ENCODE measurements at places on chromosomes 1 and 21. TPM values are rescaled to one million over a fixed set of nuclear protein-coding genes. Genes with fewer than 3 reads are reported as not detected.
A peak's percentile ranks its signal among the peaks of the same experiment; 100 is the strongest.

SLC2A1 gene
- total RNA-seq = 413 TPM

TACSTD2 gene
- total RNA-seq = 129 TPM

IBA57 gene
- 2.6 TPM for total RNA-seq

PAQR6 gene
- not detected for total RNA-seq

FAM177B gene
- total RNA-seq = not detected

TIE1 gene
- total RNA-seq = 0.94 TPM

SPRR1B gene
- not detected for total RNA-seq

BSND gene
- 0.45 TPM for total RNA-seq

NOL9 gene
- 22.9 TPM for total RNA-seq

PLA2G2C gene
- not detected for total RNA-seq

HRNR gene
- under 0.01 TPM for total RNA-seq

DMBX1 gene
- total RNA-seq = not detected

KLF17 gene
- not detected for total RNA-seq

IL10RB gene
- total RNA-seq = 36.1 TPM

C4BPB gene
- total RNA-seq = not detected

DNA sequence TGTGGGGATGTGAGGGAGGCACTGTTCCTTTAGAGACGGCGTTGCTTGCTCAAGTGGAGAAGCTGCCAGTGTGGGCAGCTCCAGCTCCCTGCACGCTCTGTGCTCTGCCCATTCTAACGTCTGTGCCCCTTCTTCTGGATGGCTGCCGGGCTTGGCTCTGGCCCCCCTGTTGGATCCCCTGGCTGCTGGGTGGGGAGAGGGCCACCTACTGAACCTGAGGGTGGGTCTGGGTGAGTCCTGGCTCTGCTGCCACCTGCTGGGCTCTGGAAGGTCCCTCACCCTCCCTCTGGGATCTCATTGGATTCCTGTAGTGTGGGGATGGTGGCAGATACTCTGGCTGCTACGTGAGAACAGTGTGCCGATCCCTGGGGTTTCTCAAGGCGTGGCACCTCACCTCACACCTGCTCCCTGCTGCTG lies 5.0 kb downstream of the PFKL start:
- DNase-seq = peak; percentile 29

- DNase-seq = peak; percentile 59
Observed at GRCh38 chr1:27097484-27097917, 57.4 kb downstream of the SLC9A1 start.

GRCh38 chr21:22609802-22610201 lies 1611.6 kb downstream of the NCAM2 start:
- no peak for DNase-seq

DNA sequence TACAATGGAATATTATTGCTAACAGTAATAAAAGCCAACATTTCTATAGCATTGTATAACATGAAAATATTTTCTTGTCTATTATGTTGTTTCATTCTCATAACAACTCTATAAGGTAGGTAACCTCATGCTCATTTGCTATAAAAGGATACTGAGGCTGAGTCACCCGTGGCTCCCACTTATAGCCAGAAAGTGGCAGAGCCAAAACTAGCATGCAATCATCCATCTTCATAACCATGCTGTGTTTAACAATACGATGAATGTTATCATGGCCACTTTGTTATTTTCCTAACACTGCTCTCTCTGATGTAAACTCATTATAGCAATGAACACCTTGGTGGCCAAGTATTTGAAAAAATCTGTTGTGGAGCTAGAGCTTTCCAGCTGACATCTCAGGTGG lies 80.8 kb upstream of the JUN start:
- no peak for DNase-seq

- no peak for DNase-seq
Observed at GRCh38 chr1:83794384-83794783, 204.5 kb downstream of the TTLL7 start.

DNA sequence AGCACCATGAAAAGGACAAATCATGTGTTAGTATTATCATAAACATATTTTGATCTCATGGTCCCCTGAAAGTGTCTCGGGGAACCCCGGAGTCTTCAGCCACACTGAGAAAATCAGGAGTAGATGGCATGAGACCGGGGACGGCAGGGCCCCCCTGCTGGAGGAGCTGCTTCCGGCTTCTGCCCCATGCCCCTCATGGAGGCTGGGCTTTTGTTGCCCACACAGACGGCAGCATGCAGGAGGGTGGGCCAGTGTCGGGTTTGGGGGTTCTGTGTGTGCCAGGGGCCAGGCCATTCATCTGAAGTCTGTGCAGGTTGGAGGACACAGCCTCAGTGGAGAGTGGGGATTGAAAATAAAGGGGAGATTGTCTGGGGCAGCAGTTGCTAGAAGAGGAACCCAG lies 75.1 kb upstream of the CD34 start:
- no peak for DNase-seq

DNA sequence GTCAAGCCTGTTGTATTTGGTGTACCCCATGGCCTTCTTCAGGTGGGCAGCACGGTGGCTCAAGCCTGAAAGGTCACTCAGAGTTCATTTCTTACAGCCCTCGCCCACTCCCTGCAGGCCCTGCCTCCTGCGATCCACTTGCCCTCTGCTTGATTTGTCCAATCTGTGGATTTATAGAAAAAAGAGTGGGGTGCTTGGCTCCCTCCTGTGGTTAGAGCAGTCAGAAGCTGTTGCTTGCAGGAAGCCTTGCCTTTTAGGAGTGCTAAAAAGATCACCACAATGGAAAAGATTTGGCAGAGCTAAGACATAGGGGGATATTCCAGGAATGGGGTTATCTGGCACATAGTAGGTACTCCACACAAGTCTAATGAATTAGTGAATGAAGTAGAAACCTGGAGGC lies 108.0 kb upstream of the TRABD2B start:
- DNase-seq = peak; percentile 68

GRCh38 chr1:188295157-188295556 lies 1466.4 kb downstream of the PLA2G4A start:
- DNase-seq = peak; percentile 84

- DNase-seq = peak; percentile 14
Observed at GRCh38 chr1:81978945-81979344, 178.2 kb downstream of the ADGRL2 start.

DNA sequence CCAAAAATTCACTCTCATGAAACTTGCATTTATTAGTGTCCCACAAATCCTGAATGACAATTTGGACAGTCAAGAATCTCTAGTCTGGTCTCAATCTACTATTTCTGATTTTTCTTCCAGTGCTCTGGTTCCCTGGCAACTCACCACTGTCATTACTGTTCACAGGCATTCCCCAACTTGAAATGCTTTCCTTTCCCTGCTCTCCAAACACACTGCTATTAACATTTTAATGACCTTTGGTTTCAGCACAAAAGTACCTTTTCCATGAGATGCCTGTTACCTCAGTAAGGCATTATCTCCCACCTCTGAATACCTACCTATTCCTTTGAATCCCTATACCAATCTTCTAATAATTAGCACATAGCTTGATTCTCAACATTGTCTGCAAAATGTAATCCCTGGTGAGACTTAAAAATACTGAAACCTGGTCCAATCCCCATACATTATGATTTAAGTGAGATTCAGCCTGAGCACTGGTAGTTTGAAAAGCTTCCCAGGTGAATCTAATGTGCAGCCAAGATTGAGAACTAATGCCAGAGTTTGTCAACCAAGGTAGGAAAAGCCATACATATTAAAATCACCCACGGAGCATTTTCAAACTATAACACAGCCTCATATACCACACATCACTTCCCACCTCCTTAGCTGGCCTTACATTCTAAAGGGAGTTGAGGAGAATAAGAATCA lies 11.7 kb upstream of the ANGPTL3 start:
- DNase-seq = peak; percentile 4

DNA sequence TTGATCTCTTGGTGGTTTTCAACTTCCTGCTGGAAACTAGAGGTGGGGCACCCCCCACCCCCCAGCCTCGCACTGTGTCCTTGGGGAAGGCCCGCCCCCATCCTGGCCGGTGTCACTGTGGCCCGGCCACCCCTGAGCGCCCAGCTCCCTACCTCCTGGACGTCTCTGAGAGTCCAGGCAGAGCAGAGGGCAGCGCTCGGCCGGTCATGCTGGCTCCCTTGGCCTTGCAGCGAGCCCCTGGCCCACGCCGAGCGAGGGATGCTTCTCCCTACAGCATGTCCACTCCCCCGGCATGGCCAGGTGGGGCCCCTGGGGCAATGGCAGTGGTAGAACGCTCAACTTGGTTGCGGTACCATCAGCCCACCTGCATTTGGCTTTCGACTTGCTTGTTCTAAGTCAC lies 28.7 kb upstream of the TRAPPC10 start:
- DNase-seq = no peak

GRCh38 chr1:151831605-151832004 lies at the start of gene RORC:
TSS of gene RORC (minus strand) at chr1:151831802. CDS start at chr1:151831764, 38 bp downstream.
- DNase-seq = no peak

GRCh38 chr1:84598846-84599741 lies 24.9 kb upstream of the CTBS start:
- peak; percentile 49 for DNase-seq

GRCh38 chr1:111624382-111624781 lies 4.8 kb downstream of the RAP1A start:
- DNase-seq = no peak

DNA sequence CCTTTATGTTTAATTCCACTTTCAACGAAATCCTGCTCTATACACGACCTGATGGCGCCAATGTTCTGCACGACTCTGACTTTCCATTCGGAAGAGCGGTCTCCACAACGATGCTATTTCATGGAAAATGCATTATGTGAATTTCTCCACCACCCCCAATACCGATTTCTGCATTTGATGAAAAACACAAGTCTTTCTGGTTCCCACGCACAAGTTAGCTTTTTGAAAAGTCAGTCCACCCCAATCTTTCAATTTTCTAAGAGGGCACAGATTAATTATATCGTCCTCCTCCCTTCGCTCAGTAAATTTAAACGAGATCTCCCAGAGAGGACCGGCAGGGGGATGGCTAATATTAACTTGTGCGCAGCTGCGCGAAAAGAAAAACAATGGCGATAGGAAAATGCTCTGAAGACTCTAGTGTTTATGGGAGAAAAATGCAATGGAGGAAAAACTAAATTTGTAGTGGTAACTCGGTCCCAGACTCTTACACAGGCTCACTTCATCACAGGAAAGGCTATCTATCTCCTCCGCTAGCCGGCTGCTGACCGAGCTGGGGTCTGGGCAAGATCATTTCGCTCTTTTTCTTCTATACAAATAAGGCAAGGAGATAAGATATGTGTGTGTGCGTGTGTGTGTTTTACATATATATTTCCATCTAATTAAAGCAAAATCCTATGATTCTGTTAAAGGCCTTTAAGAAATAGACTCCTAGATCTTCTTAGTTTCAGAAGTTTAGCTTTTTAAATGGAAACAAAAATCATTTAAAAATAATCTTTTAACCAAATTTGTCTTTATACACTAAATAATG lies 1.2 kb upstream of the LHX8 start:
- no peak for DNase-seq

GRCh38 chr1:223393275-223394214 lies at the start of gene CCDC185:
TSS of gene CCDC185 (plus strand) at chr1:223393415. CDS start at chr1:223393476, 61 bp downstream.
- DNase-seq = no peak

- DNase-seq = no peak
Observed at GRCh38 chr1:21307663-21308305, 17.5 kb upstream of the ECE1 start.

DNA sequence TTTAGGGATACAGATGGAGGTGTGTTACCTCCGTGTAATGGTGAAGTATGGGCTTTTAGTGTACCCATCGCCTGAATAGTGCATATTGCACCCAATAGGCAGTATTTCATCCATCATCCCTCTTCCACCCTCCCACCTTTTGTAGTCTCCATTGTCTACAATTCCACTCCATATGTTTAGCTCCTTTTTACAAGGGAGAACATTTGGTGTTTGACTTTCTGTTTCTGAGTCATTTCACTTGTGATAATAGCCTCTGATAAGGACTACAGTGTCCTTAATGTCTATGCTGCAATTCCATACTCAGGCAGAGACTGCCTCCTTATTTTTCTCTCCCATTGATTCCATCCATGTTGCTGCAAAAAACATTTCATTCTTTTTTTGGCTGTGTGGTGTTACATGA lies 48.7 kb downstream of the OVGP1 start:
- no peak for DNase-seq

GRCh38 chr1:10651389-10651766 lies 145.1 kb downstream of the CASZ1 start:
- no peak for DNase-seq

- no peak for DNase-seq
Observed at GRCh38 chr1:187588917-187589316, 760.2 kb downstream of the PLA2G4A start.

DNA sequence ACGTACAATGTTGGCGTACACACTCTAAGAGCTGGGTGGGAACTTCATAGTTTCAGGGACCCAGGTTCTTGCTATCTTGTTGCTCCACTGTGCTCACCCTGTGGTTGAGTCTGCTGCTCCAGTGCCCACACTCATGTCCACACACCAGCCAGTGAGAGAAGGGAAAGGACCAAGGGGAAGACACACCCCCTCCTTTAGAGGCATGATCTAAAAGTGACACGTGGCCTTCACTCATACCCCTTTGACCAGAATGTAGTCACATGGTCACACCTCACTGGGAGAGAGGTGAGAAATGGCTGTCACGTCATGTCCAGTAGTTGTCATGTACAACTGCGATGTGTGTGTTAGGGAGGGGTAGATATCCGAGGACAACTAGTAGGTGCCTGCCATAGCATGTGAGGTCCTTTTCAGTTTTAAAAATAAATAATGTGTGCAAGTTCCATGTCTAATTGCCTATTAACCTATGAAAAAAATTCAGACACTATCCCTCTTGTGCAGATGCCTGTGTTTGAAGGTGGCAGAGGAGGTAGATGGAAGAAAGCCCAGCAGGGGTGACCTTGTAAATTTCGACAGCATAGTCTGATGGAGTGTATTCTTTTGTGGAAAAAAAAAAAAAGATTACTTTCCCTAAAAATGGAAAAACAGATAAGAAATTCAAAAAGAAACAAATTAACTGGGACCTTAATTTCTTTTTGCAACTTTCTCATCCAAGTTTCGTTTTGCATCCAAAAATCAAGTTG lies 149.6 kb downstream of the C1orf21 start:
- no peak for DNase-seq

DNA sequence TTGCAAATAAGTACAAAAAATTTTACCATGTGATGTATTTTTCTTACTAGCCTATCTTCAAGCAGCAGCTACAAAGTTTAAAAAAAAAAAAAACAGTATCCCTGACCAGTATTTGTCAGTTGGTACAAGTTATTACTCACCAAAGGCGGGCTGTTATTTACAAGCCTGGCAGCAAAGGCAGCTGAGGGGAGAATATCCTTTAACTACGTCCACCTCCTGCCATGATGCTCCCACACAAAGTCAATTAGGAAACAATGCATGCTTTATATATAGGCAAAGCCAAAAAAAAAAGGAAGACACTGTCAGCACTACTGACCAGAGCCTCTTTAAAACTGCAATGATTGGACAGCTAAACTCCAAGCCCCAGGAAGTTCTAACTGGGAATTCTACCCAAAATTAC lies 13.7 kb downstream of the PSMA5 start:
- DNase-seq = no peak

GRCh38 chr1:20742671-20743070 lies 10.2 kb upstream of the SH2D5 start:
- DNase-seq = no peak

GRCh38 chr1:245041058-245041698 lies 113.6 kb upstream of the KIF26B start:
- no peak for DNase-seq

GRCh38 chr1:147169840-147170674 lies 2.2 kb downstream of the PRKAB2 start:
- no peak for DNase-seq
